IgD-negative memory B cell (primary cell): ENCODE measurements at places on chromosomes 4 and X. TPM values are rescaled to one million over a fixed set of nuclear protein-coding genes. Genes with fewer than 3 reads are reported as not detected.

SLC4A4 gene
- not detected for polyA plus RNA-seq

BRS3 gene
- not detected for polyA plus RNA-seq

YY2 gene
- 0.43 TPM for polyA plus RNA-seq

MAGEB17 gene
- polyA plus RNA-seq = 0.26 TPM

ARR3 gene
- not detected for polyA plus RNA-seq

CFAP47 gene
- not detected for polyA plus RNA-seq

CYBB gene
- 122 TPM for polyA plus RNA-seq
